Stimulated activated memory B cell treated with anti-CD40 and anti-IgM and Interleukin-4, amounts not matched to agents 10 μg/mL and 1 μg/mL and 100 μg/mL, for 72 hours (primary cell): ENCODE measurements at places on chromosomes 11 and 22.

GRCh38 chr22:45670981-45671782 lies 452 bp upstream of the ATXN10 start:
- ATAC-seq = no peak

DNA sequence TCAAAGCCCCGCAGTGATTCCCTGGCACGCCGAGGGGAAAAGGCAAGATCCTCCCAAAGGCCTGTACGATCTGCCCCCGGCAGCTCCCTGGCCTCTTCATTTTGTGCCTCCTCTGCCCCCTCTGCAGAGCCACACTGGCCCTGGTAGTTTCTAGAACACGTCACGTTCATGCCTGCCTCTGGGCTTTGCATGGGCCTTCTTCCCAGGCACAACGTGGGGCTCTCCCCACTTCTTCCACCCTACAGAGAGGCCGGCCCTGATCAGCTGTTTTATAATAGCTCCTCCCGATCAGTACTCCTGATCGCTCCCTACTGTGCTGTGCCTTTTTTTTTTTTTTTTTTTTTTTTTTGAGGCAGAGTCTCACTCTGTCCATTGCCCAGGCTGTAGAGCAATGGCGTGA lies 78.4 kb downstream of the PTPRJ start:
- no peak for ATAC-seq

DNA sequence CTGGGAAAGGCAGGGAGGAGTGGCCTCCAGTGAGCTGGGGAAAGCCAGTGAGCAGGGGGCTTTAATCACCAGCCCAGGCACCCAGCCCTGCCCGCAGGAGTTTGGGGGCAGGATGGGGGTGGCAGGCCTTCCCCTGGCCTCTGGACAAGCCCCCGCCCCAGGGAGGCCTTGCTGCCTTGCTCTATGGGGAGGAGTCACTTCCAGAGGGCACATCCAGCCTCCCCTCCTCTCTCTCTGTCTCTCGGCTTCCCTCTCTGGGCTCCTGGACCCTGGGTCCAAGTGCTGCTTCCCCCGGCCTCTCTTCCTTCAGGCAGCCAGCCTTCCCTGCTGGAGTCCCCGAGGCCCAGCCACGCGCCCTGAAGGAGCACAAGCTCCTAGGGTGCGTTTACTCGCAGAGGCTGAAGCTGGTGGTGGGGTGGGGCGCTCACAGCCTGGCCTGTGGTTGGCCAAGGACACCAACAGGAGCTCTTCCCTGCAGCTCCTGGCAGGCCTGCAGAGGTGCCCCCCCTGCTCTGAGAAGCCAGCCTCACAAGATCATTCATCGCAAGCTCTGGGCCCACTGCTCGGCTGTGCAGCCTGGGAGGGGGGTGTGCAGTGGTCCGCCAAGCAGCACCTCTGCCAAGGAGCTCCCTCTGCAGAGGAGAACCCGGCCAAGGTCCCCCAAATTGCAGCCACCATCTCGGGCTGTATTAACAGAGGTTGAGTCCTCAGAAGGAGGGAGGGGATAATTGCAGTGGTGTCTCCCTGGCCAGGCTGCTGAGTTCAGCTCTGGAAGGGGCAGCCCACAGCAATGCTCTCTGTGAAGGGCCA lies 25.4 kb downstream of the OSBPL5 start:
- no peak for ATAC-seq

DNA sequence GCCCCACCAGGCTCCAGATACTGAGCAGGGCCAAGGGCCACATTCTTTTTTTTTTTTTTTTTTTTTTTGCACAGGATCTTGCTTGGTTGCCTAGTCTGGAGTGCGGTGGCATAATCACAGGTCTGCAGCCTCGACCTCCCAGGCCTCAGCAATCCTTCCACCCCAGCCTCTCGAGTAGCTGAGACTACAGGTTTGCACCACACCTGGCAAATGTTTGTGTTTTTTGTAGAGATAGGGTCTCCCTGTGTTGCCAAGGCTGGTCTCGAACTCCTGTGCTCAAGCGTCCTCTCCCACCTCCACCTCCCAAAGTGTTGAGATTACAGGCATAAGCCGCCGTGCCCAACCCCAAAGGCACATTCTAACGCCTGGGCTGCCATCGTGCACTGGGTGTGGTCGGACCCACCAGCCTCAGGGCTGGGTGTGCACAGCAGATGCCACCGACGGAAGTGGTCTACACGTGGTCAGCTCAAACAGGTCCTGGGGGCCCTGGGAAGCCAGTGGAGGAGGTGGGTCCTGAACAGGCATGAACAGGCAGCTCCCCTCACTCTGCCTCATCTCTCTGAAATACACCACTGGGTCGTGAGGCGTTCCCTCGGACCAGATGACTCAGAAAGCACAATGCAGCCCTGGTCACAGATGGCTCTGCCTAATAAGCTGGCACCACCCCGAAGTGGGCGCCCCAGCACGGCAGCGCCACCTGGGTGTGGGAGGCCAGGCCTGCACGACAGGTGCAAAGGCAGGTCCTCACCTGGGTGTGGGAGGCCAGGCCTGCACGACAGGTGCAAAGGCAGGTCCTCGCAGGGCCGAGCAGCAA lies 5.1 kb upstream of the B4GALNT4 start:
- ATAC-seq = peak; percentile 88

- ATAC-seq = no peak
These were observed 30.2 kb downstream of the GGT5 start for GRCh38 chr22:24214467-24215285.

DNA sequence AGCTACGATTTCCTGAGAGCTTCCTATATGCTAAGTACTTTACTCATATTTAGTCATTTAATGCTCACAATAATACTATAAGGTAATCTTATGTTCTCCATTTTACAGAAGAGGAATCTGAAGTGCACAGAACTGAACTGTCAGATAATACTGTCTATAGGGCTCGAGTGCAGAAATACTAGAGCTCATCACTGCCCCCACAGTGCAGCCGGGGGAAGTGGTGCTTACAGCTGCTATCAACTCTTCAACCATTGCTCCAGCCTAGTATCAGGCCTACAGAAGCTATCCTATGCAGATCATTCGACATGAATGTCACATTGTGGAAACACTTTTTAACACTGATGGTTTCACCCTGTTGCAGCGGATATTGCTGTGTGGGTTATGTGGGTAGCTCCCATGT lies 929.9 kb downstream of the NTM start:
- no peak for ATAC-seq

- no peak for ATAC-seq
These were observed 937.8 kb upstream of the CHORDC1 start for GRCh38 chr11:91160661-91161060.

DNA sequence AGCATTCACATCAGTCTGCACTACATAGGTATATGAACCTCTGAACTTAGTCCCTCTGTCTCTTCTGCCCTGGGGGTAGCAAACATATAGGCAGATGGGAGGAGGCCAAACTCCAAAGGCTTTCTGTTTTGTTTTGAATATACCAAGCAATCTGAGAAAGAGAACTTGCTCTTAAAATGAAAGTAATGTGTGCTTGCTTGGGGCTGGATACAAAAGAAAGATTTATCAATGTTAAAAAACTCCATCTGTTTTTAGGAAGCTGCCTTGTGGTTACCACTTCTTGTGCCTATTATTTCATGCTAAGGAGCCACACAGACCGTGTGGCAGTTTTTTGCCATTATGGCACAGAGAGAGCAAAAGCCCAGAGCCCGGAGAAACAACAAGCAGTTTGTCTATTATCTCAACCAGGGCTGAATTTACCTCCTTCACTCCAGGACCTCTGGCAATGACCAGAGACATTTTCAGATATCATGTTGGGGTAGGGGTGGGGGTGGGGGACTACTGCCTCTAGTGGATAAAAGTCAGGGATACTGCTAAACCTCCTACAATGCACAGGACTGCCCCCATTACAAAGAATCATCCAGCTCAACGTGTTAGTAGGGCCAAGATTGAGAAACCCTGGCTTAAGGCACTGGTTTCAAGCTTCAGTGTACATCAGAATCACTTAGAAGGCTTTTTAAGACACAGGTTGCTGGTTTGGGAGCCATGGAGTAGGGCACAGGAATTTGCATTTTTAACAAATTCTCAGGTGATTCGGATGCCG lies 124.2 kb downstream of the APIP start:
- no peak for ATAC-seq

- no peak for ATAC-seq
These were observed 42.4 kb upstream of the API5 start for GRCh38 chr11:43269254-43269918.

GRCh38 chr11:114553642-114554041 lies 6.0 kb downstream of the NXPE1 start:
- ATAC-seq = no peak

- peak; percentile 34 for ATAC-seq
These were observed 39.1 kb upstream of the CREB3L1 start for GRCh38 chr11:46238078-46238966.

DNA sequence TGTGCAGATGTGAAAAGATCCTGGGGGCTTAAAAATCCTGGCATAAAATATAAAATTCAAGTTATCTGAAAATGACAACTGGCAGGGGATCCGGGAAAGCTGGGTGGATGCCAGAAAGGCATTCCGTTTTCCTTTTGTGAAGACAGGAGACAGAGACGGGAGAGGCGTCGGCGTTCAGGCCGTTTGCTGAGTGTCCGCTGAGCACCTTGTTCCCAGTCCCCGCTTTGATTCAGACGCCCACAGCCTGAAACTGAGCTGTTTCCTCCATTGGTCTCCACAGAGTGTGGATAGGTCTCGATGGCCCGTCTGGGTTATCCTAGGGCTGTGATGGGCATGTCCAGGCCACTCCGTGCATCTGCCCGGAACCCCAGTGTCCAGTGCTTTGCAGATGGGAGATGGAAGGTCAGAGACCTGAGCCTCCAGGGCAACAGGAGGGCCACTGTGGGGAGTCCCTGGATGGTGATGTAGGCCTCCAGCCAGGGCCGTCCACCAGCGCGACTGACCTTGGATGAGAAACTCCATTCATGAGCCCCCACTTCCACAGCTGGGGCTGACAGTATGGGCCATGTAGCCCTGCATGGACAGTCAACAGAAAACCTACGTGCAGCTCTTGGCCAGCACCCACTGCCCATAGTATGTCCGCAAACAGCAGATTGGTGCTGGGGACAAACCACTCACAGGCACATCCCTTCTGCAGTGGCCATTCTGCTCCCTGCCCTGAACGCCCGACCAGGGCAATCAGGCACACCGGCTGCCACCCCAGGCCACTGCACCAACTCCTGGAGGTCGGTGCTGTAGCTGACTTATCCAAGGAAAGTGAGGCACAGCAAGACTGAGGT lies 11.6 kb downstream of the MRGPRF start:
- no peak for ATAC-seq
